Naive thymus-derived CD8-positive, alpha-beta T cell (primary cell): ENCODE measurements at places on chromosomes 1 and 21.

GRCh38 chr1:229218612-229219025 is 52.3 kb upstream of the RAB4A start:
- no peak for DNase-seq

GRCh38 chr1:153662269-153662668 is 3.8 kb downstream of the SNAPIN start:
- DNase-seq = no peak

- no peak for DNase-seq
These were observed at the start of gene CD244 for GRCh38 chr1:160862203-160863060. CD244 (minus strand) TSS chr1:160862887; CDS start chr1:160862677, 210 bp downstream.

GRCh38 chr1:227070638-227071285 is 130.7 kb downstream of the COQ8A start:
- DNase-seq = no peak

GRCh38 chr1:175353066-175353465 is 160.5 kb upstream of the KIAA0040 start:
- no peak for DNase-seq

GRCh38 chr1:110133436-110133835 is 16.9 kb upstream of the SLC6A17 start:
- DNase-seq = no peak

DNA sequence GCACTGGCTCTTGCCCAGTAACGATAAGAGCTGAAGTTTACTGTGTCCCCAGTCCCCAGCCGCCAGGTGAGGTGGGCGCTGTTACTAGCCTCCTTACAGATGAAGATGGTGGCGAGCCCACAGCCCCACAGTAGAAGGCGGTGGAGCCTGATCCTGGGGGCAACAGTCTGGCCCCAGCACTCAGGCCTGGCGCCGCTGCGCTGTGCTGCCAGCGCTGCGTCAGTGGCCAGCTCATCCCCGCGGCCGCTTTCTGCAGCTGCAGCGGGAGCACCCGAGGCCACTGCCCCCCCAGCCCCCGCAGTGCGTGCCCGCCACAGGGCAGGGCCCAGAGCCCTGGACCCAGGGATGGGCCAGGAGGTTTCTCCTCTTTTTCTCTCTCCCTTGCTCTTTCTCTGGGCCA is 13.3 kb downstream of the H6PD start:
- DNase-seq = no peak

GRCh38 chr1:60251426-60251825 is 177.9 kb upstream of the C1orf87 start:
- no peak for DNase-seq

- DNase-seq = no peak
These were observed 204.7 kb downstream of the LHX8 start for GRCh38 chr1:75338616-75339483.

- no peak for DNase-seq
These were observed 3.4 kb downstream of the CTTNBP2NL start for GRCh38 chr1:112399456-112399855.

DNA sequence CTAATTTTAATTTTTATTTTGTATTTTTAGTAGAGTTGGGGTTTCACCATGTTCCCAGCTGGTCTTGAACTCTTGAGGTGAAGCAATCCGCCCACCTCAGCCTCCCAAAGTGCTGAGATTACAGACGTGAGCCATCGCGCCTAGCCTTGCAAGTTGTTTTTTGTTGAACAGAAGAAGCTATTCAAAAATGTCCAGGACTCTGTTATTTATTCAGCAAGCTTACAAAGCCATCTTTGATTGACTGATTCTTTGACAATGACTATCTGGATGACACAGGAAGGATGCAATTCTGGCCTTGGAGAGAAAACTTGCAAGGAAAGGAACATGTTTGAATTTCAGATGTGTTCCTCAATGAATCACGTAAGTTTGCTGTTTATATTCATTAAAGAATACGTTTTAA is 63.5 kb downstream of the MAP3K7CL start:
- DNase-seq = no peak

DNA sequence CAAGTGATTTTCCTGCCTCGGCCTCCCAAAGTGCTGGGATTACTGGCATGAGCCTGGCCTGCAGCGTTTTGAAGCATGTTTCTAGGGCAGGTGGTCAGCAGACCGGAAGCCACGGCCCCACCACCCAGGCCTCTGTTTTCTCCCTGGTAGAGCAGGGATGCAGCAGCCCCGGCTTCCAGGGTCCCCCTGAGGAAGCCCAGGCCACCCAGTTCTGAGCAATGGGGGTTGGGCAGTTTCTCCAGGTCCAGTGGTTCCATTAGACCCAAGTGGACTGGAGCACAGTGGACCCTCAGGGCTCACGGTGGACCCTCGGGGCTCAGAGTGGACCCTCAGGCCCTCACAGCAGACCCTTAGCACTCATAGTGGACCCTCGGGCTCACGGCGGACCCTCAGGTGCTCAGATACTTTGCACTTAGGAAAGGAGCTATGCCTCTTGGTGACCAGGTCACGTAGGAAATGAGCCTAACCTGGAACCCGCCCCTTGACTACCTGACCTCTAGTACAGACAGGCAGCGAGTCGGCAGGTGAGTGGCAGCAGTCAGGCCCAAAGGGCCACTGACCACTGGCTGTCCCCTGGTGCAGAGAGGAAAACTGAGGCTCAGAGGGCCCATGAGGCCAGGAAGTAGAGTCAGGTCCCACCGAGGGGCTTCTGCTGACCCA is 4.6 kb upstream of the FNDC10 start:
- DNase-seq = no peak

DNA sequence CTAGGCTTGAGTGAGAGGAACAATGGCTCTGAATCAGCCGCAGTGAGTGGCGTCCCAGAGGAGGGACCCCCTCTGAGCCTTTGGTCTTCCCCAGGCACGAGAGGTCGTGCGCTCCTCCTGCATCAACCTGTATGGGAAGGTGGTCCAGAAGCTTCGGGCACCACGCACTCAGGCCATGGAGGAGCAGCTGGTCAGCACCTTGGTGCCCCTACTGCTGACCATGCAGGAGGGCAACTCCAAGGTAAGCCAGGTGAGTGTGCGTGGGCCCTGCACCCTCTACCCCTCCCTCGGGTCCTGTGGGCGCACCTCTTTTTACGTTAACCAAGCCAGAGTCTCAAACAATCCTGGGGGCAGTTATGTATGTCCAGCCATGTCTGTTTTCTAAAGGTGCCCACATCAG is 13.7 kb upstream of the TTC4 start:
- DNase-seq = no peak

DNA sequence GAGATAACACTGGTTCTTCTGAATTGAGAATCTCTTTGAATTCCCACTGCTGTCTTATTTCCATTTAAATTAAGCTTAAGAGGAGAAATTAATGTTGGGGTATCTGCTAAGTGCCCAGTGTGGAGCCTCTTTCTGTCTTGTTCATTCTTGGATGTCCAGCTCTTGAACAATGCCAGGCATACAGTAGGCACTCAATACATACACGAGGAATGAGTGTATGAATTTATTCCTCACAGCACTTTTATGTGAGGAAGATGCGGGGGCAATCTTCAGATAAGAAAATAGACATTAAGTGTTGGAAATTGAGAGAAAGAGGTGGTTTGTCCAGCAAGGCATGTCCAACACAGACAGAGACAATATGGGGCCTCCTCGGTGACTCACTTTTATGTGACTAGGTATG is 11.8 kb upstream of the ATF3 start:
- no peak for DNase-seq

DNA sequence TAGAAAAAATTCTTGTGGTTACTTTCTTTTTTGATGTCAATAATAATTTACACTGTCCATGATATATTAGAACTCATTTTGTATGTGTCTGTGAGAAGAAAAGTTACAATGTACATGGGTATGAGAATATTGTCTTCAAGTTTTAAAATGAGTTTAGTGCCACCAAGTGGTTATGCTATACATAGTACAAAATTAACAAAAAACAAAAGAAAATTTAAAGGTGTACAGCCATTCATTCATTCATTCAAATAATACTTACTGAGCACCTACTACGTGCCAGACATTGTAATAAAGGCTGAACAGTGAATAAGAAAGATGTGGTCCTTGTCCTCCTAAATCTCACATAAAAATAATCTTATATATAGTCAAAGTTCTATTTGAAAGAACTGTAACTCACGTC is 27.7 kb downstream of the UCHL5 start:
- DNase-seq = no peak
